ENCODE measurements at places on chromosomes 1 and 21.

DNA sequence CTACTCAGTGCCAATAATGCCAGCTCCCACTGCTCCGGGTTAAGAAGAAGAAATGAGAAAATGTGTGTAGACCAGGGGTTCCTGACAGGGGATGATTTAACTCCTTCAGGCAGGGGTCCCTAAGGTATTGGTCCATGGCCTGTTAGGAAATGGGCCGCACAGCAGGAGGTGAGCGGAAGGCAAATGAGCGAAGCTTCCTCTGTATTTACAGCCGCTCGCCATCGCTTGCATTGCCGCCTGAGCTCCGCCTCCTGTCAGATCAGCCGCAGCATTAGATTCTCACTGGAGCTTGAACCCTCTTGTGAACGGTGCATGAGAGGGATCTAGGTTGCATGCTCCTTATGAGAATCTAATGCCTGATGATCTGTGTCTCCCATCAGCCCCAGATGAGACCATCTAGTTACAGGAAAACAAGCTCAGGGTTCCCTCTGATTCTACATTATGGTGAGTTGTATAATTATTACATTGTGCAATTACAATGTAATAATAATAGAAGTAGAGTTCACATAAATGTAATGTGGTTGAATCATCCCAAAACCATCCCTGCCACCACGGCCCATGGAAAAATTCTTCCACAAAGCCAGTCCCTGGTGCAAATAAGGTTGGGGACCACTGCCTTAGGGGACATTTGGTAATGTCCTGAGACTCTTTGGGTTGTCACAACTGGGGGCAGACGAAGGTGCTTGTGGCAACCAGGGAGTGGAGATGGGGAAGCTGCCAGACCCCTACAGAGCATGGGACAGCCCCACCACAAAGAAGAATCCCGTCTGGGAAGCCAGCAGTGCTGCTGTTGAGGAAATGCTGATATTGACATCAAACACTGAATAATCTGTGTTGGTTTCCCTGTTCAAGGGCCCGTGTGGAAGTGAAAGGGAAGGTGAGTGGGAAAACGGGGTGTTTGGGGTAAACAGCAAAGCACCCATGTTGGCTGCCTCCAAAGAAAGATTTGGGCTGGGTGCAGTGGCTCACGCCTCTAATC, 60.8 kb downstream of the DHRS3 start:
- DNase-seq: no peak

- DNase-seq: no peak
These were observed 35.0 kb downstream of the ACP6 start for GRCh38 chr1:147635342-147635741.

DNA sequence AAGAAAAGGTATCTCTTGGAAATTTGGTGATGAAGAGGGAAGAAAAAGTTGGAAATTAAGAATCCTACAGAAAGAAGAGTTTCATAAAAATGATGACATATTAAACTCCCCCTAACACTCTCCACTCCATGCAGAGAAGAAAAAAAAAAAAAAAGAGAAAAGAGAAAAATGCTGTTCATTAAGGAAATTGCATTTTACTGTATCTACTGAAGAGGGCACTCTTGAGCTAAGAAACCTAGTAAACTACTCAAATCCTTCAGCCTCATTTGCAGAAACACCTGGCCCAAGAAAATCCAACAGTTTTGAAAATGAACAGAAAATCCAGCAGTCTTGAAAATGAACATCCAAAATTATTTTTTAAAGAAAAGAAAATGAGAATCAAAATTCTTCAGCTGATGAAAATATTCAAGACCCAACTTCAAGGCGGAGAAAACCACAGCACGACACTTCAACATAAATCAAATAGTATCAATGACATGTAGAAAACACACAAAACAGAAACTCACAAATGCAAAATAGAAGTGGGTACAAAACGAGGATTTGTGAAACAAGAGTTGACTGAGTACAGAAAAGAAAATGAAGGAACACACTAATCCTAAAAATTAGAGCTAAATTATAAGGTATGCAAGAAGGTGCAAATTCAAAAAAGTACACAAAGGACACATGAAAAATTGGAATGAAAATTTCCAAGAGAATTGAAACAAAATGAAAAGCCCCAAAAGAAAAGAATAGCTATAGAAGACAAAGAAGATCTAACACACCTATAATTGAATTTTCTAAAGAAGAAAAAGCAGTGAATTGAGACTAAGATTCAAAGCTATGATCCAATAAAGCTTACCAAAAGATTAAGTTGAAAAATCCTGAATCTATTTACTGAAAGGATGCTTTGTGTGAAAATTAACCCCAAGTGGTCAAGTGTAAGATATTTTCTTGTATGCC, 73.2 kb upstream of the DNAJC6 start:
- no peak for DNase-seq

GRCh38 chr1:183355181-183355580, 63.0 kb downstream of the NMNAT2 start:
- DNase-seq: no peak

DNA sequence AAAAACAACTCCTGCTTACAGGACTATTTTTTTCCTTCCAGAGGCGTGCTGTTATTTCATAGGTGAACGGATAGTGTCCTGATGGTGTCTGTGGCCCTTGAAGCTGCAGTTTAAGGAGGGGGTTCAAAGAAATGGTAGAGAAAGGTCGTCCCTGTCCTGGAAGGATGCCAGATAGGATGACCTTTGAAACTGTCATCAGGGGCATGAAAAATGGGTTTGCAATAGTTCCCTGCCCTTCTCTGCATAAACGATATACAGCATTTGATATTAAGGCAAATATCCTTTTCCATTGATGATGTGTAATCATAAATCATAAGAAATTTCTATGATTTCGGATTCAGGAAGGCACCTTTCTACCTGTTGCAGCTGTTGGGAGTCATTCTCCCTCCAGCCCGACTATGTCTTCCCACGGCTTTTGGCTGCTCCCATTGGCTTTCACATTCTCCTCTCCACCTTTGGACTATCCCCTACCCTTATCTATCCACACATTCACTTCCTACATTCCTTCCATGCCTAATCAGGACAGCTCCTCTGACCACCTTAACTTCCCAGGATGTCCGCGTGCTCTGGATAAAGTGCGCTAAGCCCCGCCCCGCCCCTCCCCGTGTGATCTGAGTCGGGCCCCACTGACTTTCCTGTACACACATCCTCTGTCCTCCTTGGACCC, 209.8 kb downstream of the DISC1 start:
- no peak for DNase-seq

DNA sequence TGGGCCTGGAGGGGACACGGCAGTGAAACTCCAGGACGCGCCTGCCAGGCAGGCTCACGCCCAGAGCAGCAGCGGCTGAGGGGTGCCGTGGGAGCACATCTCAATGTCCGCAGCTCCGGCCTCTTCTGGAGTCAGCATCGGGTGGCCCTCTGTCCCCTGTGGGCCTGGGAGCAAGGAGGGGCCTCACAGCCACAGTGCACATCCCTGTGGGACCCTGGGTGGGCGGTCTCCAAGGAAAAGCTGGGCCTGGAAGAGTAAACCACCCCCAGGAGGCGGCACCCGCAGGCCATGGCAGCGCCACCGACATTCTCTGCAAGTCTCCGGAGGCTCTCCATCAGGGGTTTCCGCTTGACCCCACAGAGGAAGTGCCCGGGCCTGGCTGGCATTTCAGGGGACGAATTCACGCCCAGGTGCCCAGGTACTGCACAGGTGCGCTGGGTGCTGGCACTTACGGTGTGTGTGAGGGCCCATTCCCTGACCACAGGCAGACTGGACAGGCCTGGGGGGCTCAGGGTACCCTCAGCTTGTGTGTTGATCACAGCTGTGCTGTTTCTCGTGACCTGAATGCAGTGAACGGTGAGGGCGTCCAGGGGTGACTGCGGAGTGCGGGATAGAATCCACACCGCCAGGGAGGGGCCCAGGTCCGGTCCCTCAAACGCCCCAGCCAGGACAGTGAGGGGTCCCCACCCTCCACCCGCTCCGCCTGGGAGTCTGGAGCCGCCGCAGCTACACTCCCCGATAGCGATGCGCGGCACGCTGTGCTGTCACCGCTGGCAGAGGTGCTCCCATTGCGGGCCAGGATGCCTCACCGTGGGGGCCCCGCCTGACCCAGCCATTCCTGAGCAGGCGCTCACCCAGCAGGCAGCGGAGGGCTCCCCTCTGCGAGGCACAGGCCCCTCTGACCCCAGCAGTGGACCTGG, 16.6 kb upstream of the RNF223 start:
- DNase-seq: no peak

DNA sequence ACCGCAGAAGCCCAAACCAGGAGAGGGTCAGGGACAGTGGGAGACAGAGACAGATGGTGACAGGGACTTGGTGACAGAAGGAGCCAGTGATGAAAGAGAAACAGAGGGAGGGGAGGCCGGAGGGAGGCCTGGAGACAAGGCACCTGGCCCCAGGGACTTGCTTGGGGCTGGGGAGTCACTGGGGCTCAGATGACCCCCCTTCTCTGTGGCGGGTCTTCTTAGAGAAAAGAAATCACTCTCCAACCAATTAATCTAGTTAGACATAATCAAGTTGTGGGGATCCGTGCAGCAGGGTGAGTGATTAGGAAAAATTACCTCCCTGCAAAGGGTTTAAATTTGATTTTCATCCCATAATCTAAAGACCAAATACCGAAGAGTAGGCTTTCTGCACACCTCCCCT, 519.8 kb downstream of the PTPRU start:
- DNase-seq: no peak

DNA sequence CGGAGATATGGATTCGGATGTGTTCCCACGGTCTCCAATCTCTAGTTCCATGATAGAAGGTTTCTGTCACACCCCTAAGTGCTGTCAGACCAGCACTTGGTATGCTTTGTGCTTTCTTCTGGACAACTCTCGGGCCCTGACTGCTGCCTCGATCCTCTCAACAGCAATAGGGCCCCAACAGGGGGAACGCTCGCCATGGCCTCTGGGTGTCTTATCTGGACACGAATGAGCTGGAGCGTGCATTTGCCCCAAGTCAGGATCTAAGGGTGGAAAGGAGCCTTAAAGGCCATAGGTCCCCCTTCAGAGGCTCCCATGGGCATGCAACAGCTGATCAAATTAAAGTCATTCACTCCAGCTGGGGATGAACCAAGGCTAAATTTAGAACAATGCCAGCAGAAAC, 76.8 kb downstream of the TCP10L start:
- no peak for DNase-seq

DNA sequence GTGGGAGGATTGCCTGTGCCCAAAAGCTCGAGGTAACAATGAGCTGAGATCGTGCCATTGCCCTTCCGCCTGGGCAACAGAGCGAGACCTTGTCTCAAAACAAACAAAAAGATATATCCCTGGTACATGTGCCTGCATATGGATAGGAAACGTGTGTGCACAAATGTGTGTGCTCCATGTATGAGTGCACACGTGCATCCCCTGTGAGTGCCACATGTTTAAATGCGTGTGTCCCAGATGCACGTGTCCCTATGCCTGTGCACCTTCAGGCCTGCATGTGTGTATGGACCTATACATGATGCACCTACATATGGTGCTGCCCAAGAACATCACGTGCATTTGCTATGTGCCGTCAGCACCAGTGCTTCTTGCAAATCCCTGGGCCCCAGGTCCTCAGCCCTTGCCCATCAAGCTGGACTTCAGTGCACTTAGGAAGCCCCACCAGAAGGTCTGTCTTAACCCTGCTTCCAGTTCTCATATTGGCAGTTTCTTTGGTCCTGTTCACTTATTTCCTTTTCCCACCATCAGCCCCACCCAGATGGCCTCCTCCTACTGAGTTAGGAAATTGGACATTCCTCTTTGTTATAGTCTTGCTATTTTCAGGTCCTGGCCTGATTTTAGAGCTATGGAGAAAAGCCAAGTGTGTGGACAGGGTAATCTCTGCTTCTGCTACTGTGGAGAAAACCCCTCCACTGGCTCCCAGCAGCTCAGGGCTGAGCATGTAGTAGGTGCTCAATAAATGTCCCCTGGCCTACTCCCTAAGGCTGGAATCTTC, 15.4 kb downstream of the TIE1 start:
- DNase-seq: no peak

- DNase-seq: no peak
These were observed 547.8 kb downstream of the DPYD start for GRCh38 chr1:97373000-97373399.

GRCh38 chr1:39499668-39500067, 8.2 kb downstream of the BMP8A start:
- DNase-seq: no peak

DNA sequence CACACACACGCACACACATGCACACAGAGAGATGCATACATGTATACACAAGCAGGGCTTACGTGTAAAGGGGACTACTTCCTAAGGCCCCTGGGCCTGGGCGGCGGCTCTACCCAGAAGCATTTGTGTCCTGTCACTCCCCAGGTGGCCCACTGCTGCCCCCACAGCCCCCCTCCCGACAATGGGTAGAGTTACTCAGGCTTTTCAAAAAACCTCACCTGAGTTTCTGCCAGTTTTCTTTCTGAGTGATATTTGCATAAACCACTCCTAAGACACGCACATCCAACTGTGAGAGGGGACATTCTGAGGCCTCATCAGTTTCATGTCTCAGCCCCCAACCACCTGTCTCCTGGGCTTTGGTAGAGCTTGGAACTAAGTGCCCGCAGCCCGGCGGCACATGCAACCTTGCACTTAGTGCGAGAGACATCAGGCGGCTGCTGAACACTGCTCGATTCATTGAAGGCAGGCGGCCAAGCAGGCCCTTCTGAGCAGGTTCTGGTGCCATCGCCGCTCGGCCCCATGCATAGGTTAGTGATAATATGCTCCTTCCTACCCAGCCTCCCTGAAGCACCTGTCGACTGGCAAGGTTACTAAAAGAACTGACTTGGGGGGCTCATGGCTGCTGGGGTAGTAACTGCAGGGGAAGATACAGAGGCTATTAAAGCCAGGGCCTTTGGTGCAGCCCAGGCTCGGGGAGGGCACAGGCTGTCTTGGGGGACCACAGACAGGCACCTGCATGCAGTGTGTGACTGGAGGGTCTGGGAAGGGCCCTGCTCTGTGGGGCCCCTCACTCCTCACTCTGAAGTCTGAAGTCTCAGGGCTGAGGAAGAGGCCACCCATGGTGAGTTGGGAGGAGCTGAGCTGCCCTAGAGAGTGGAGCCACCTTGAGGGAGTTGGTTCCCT, 364.2 kb upstream of the VAMP3 start:
- no peak for DNase-seq

- DNase-seq: no peak
These were observed 45.4 kb upstream of the SELENON start for GRCh38 chr1:25754470-25755181.

- DNase-seq: no peak
These were observed 3.5 kb upstream of the SLC44A5 start for GRCh38 chr1:75614399-75614756.

Measured in stimulated activated CD4-positive, alpha-beta T cell treated with anti-CD3 and anti-CD28 coated beads, Interleukin-12 subunit alpha, Interleukin-12 subunit beta, amount 100 ng/mL, for 24 hours (primary cell).